ENCODE measurements at places on chromosomes 5 and 9. TPM values are rescaled to one million over a fixed set of nuclear protein-coding genes. Genes with fewer than 3 reads are reported as not detected.

LHX3 gene
- not detected for total RNA-seq

PCDHB6 gene
- 2.2 TPM for total RNA-seq

ACTBL2 gene
- not detected for total RNA-seq

MYORG gene
- total RNA-seq: 7.0 TPM

PLK2 gene
- total RNA-seq: 383 TPM

BTNL3 gene
- not detected for total RNA-seq

SOHLH1 gene
- total RNA-seq: not detected

TTF1 gene
- total RNA-seq: 8.9 TPM
